ENCODE measurements at places on chromosomes 7 and 10. TPM values are rescaled to one million over a fixed set of nuclear protein-coding genes. Genes with fewer than 3 reads are reported as not detected.

Gene SPAM1
- total RNA-seq = not detected

Gene CYP2C19
- not detected for total RNA-seq

Gene CALML5
- total RNA-seq = not detected

Gene ABHD11
- total RNA-seq = 7.5 TPM

Gene GATA3
- total RNA-seq = not detected
